ENCODE measurements at places on chromosomes 7 and 10.

- DNase-seq, result no peak
These were observed 47.3 kb upstream of the NPTX2 start for GRCh38 chr7:98569691-98570337.

GRCh38 chr10:128929767-128930166, 537.3 kb upstream of the MGMT start:
- DNase-seq, result no peak

- DNase-seq, result no peak
These were observed 67.3 kb downstream of the AP3M1 start for GRCh38 chr10:74083304-74083703.

DNA sequence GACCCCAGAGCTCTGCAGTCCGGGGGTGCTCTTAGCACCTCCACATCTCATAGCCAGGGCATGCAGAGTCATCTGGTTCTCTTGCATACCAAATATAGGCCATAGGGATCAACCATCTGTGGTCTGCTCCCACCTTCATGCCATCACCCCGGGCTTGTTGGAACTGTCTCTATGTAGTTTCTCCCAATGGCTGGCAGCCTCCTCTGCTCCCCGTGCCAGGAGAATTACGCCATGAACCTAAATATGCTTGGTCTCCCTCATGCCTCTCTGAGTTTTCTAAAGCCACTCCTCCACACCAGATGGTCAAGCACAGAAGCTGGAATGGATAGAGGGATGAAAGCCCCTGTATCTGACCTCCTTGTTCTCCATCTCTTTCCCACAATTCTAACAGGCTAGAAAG, 302.6 kb upstream of the MYO3A start:
- no peak for DNase-seq

- DNase-seq, result no peak
These were observed 20.3 kb downstream of the CFAP46 start for GRCh38 chr10:132921818-132922807.

GRCh38 chr7:45028138-45028919, 28.3 kb downstream of the CCM2 start:
- DNase-seq, result no peak

- DNase-seq, result no peak
These were observed 8.3 kb downstream of the MNX1 start for GRCh38 chr7:157001920-157002818.

- DNase-seq, result no peak
These were observed 86.9 kb downstream of the SIRT1 start for GRCh38 chr10:67971311-67971710.

GRCh38 chr10:133399123-133399601, 5.2 kb downstream of the MTG1 start:
- DNase-seq, result no peak

DNA sequence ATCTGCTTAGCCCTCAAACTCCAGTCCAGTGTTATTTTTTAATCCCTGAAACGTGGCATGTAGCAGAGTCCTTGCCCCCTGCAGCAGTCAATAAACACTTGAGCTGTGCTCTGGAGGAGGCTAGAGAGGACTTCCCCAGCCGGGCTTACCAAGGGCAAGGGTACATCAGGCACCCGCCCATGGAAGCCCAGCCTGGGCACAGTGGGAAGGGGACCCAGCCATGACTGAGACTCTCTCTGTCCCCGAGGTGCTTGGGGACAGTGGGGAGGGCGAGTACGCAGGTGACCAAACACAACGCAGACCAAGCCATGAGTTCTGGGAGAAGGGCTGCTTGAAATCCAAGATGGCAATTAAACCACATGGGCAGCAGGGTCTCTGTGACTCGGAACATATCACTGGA, 45.2 kb downstream of the EBF3 start:
- no peak for DNase-seq

- no peak for DNase-seq
These were observed 67.5 kb downstream of the NT5C2 start for GRCh38 chr10:103125323-103126267.
